PC-9 (cell line): ENCODE measurements at places on chromosomes 6 and 20. TPM values are rescaled to one million over a fixed set of nuclear protein-coding genes. Genes with fewer than 3 reads are reported as not detected.

PAQR8 gene
- total RNA-seq: 3.7 and 4.1 TPM in 2 replicates

DNA sequence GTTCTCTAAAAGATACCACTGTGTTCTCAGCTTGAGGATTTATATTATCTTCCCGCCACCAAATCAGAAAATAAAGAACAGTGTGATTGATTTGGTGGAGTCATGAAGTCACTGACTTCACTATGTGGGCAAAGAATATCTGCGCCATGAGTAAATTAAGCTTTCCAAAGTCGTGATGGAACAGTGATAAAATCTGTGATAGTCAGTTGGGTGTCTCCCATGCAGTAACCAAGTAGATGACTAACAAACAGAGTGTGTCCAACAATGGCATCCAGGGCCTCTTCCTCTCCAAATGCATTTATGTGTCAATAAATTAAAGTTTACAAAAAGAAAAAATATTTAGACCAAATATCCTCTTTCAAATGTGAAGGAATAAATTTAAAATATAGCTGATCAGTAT lies 87.0 kb upstream of the DST start:
- DNase-seq: no peak

CBLN4 gene
- not detected in 2 replicates for total RNA-seq

E2F1 gene
- 31.5 and 31.6 TPM in 2 replicates for total RNA-seq

DNA sequence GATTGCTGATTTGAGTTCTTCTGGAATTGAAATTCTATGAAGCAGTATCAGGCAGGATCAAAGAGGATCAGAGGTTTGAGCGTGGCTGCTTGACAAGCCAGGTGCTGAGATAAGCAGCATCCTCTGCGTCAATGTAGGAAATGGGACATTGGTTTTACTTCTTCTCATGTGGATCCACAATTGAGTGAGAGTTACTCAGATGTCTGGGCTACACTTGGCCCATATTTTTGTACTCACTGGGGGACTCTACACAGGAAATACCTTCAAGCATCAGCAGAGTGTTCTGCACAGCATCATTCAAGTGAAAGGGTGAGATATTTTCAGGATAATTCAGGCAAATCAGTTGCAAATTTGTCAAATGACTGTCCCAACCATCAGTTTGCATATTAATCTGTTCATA lies 613.9 kb upstream of the ARID1B start:
- no peak for DNase-seq

MBOAT1 gene
- 19.7 and 22.0 TPM in 2 replicates for total RNA-seq

ARHGAP40 gene
- total RNA-seq: 0.92 and 1.8 TPM in 2 replicates

- DNase-seq: no peak
These were observed 31.5 kb downstream of the SULF2 start for GRCh38 chr20:47753576-47754387.

TSPO2 gene
- total RNA-seq: not detected in 2 replicates

DNA sequence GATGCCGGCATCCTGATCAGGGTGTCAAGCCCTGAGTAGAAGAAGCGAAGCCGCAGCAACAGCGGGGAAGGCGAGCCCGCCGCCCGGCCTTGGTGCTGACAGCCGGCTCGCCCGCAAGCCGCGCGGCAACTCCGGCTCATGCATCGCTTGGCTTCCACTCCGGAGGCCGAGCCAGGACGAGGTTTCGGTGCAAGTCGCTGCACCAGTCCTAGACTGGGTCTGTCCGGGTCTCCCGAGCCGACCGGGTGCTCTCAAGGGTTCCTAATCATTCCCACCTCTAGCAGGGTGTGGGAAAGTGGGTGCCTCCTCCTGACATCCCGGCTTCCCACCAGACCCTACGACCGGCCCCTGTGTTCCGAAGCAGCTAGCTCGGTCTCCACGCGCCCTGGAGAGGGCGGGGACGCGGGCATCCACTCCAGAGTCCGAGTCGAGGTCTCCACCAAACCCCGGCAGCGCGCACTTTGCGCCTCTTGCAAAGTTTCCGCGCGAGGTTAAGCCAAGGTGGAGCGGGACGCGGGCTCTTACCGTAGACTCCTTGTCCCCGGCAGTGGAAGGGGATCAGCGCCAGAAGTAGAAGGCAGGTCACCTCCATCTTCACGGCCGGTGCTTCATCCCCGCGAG lies 1.4 kb downstream of the MDGA1 start:
- peak; percentile 26 for DNase-seq

DNA sequence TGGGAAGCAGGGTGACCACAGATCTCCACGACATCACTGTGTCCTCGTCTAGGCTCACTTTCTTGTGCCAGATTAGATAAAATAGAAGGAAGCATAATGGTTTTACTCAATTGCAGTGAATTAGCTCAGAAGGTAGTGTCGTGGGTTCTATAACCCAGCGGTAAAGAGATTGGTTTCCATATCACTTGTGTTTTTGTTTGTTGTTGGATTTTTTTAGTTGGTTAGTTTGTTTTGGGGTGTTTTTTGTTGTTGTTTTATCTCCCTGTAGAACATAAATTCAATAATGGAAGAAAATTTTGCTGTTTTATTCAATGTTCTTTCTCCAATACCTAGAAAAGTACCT lies 85.9 kb upstream of the PRSS16 start:
- no peak for DNase-seq

DNA sequence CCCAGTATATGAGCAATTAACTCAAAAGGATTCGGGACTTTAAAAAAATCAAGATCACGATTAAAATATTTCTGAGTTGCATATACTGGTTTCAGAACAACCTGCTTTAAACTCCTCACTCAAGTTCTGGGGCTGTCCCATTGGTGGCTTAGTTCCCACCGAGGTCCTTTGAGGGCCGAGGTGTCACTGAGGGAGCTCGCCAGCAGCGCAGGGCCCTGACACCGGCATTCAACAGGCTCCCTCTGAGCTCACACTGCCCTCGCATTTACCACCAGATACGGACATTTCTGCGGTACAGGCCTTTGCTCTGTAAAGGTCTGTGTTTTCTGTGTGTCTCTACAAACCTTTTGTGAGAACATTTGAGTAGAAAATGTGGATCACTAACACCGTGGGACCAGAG lies 24.4 kb upstream of the BNIP5 start:
- no peak for DNase-seq

WFDC11 gene
- not detected in 2 replicates for total RNA-seq

FNDC11 gene
- total RNA-seq: 7.7 and 10.6 TPM in 2 replicates

DNA sequence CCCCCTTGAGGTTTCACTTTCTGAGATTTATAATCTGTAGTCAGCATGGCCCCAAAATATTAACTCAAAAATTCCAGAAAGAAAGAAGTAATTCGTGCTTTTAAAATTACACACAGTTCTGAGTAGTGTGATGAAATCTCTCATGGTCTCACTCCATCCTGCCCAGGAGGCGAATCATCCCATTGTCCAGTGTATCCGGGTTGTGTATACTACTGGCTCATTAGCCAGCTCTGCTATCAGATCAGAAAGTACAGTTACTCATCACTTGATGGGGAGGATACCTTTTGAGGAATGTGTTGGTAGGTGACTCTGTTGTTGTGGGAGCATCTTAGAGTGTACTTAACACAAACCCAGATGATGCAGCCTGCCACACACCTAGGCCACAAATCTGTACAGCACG lies 65.2 kb downstream of the CDC5L start:
- DNase-seq: peak; percentile 35

- DNase-seq: no peak
These were observed 14.5 kb upstream of the ELMO2 start for GRCh38 chr20:46420878-46421277.

DNA sequence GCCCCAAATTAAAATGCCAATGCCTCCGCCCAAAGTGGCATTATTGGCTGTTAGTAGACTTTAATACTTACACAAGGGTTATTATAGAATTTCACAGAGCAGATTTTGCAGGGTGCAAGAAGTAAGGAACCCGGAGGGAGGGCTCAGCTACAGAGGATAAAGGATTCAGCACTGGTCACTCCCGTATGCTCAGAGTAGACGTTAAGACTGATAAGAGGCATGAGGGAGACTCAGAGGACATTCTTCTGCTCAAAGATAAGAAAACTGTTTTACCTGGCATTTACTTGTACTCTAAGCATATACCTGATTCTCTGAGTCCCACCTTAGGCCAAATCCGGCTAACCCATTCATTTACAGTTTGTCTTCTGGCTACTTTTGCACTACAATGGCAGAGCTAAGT lies 36.5 kb upstream of the OVOL2 start:
- DNase-seq: no peak

GRCh38 chr20:19757487-19758132 lies 448 bp upstream of the RIN2 start:
- peak; percentile 71 for DNase-seq

NTSR1 gene
- 0.98 and 1.3 TPM in 2 replicates for total RNA-seq

SIRPD gene
- total RNA-seq: 0.37 and 0.53 TPM in 2 replicates

DNA sequence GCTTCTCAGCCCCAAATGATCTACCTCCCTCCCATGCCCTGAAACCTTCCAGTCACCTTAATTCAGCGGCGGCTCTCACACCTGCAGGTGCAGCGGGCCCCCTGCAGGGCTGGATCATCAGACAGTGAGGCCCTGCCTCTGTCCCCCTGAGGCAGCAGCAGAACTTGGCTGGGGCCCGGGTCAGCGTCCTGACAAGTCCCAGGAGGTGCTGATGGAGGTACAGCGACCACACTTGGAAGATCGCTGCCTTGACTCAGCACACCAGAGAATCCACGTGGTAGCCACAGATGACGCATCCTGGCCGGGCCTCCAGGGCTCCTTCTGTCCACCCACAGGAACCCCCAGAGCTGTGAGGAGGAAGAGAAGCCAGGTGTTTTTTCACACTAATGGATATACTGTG lies 116.4 kb upstream of the THBS2 start:
- DNase-seq: no peak

GRCh38 chr6:170110201-170111140 lies 180.4 kb downstream of the DLL1 start:
- DNase-seq: no peak

DNA sequence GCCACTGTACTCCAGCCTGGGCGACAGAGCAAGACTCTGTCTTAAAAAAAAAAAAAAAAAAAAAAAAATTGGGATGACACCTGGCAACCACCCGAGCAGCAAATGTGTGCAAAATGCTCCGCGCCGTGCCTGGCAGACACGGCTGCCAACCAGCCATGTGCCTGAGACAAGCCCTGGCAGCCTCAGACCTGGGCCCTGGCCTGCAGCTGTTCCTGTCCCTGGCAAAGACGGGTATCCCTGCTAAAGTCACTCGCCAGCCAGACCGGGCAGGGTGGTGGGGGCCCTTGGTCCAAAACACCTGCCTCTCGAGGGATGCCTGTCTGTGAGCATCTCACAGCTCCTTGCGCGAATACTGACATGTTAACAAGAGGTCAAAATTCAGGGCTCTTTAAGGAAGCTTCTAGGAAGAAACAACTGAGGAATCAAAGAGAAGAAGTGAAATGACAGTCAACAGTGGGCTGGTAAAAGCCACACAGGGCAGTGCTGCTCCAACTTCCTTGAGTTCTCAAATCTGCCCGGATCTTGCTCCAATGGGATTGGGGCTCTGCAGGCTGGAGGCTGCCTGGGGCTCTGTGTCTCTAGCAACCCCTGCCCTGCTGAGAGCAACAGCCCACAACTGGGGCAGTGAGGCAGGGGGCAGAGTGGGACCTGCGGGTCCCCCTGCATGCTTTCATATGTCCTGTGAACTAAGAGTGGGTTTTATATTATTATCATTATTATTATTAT lies 53.4 kb downstream of the SYTL3 start:
- no peak for DNase-seq

DNA sequence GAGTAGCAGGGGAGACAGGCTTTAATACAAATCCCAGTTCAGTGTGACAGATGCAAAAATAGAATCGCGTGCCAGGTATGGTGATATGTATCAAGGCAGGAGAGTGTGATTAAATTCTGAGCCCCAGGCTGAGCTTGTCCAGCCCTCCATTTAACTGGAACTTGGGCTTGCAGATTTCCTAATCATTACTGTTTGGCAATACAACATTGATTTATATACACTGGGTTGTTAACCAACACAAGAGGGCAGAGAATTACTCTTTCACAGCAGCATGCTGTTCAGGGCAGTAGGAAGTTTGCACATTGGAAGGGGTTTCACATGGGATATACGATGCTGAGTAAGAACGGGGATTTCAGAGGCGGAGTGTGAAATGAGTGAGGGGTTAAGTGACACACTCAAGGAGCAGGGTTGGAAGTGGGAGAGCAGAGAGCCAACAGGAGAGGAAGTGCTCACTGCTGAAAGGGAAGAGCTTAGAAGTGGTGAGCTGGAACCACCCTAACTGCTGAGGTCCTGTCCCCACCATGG lies 70.8 kb upstream of the ATXN1 start:
- no peak for DNase-seq

DNA sequence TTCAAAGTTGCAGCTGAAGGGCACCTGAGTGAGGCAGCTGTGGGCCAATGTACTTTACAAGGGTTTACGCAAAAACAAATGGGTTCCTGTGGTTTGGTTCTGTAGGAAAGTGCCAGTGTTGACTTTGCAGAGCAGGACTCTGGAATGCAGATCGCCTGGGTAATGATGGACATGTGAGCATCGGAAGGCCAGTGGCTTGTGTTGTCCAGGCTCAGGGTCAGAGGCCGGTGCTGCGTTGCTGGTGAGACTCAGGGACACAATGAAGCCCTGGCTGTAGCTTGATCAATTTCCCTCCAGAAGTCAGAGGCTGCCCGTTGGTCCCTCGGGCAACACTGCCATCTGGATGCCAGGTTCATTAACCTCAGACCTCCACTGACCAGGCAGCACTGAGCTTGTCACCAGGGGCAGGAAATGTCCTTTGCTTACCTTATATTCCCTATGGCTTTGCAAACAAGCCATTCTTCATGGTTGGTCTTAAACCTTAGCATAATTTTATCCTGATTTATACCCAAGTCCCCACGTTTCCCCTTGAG lies 753.4 kb downstream of the QKI start:
- DNase-seq: no peak

PCSK2 gene
- total RNA-seq: not detected in 2 replicates

DNA sequence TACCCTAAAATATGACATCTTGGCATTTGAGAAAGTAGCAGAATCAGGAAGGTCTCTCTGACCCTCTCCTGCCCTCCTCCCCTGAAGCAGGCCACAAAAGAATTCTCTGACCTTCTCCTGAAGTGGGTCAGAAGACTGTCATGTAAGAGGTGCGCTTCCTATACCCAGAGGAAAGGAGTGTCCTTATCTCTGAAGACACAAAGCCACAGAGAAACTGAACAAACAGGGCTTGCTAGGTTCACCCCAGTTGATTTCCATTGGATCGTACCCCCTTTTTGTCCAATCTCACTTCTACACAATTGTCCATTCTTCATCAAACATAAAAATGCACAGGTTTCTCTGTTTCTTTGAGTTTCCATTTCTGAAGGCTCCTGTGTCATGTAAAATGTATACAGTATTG lies 272.0 kb upstream of the SOX4 start:
- DNase-seq: no peak

GRCh38 chr20:58081846-58082245 lies 146.6 kb downstream of the ANKRD60 start:
- no peak for DNase-seq

DNA sequence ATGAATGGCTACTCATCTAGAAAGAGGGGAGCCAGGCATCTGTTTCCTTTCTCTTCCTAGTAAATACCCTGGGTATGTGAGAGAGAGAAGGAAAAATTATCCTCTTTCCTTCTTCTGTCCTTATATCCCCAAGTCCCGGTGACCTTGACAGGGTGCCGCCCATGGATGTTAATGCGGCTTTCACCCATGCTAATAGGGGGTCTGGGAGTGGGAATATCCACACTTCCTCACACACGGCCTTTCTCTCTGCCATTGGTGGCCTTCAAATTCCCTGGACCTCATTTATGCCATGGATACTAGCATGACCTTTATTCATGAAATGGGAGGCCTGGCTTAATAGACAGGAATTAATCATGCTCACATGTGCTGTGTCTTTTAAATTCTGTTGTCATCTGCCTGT lies 159.0 kb upstream of the NOX3 start:
- DNase-seq: no peak
